NCI-H1417 treated with DMSO at 0.1 percent for 48 hours (cell line): ENCODE measurements at places on chromosomes 3 and 15.

GRCh38 chr3:128784232-128784631, 58.2 kb downstream of the RAB7A start:
- DNase-seq, result no peak

DNA sequence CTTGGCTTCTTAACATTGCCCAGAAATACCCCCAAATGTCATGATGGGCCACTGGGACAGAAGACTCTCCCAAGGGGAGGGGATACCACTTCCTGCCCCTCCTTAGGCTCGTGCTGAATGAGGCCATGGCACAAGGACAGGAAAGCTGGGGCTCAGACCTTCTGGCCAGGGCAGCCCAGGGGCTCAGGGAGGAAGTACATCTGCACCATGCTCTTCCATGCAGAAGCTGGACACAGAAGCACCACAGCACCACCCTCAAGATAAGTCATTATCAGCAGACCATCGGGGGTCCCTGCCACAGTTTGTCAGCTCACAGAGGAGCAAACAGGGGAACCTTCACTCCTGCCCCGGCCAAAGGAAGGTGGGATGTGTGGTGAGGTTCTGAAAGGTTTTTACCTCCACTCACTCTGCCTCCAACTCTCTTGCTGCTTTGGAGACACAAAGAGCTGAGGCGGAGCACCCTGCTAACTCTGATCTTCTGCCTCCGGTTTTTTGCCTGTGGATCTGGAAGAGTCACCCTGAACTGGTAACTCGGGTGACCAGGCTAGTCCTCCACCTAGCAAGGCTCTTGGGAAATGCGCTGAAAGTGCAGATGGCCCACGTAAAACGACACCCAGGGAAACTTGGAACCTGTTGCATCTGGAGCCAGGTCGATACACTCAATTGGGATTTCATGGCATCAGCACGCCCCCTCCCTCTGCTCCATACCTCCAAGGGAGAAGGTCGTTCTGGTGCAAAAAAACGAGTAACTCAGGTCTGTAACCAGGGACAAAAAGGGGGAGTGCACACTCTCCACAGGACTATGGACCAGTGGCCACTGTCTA, 8.3 kb downstream of the BMF start:
- DNase-seq, result no peak

- no peak for DNase-seq
Observed at GRCh38 chr3:159130108-159130507, 328.3 kb downstream of the MFSD1 start.

- no peak for DNase-seq
Observed at GRCh38 chr3:15666277-15666676, 64.7 kb downstream of the BTD start.

DNA sequence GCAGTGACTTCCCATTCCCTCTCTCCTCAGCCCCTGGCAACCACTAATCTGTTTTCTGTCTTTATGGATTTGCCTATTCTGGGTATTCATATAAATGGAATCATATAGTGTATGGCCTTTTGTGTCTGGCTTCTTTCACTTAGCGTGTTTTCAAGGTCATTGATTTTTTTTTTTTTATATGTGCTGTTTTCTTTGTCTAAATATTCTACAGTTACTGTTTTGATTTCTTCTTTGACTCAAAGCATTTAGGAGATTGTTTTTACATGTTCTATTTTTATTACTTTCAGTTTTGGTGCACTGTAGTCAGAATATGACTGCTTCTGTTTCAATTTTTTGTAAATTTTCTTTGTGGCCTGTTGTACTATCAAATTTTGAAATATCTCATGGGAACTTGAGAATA, 71.9 kb upstream of the RNU6-1 start:
- DNase-seq, result no peak

GRCh38 chr3:177300842-177301241, 103.6 kb upstream of the TBL1XR1 start:
- DNase-seq, result no peak

- DNase-seq, result no peak
Observed at GRCh38 chr15:83398626-83399025, 48.5 kb upstream of the SH3GL3 start.

DNA sequence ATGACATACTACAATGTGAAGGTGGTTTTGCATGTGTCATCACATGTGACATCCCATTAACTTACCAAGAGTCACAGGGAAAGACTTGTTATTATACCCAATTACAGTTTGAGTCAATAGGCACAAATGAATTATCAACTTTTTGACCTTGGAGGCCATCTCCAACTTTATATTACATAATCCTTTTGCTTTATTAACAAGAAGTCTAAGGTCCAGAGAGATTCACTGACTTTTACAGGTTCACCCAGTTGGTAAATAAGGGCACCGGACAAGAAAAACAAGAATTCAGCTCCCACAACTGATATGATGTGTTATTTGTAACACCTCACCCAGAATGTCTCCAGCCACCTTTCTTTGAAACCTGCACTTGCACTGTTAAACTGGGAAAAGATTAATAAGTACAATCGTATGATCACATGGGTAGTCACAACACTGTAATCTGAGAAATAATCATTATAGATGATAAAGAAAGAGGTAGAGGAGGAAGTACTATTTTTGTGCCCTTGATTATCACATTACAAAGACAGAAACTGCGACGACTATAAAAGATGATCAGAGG, 928.9 kb downstream of the FHIT start:
- DNase-seq, result no peak

DNA sequence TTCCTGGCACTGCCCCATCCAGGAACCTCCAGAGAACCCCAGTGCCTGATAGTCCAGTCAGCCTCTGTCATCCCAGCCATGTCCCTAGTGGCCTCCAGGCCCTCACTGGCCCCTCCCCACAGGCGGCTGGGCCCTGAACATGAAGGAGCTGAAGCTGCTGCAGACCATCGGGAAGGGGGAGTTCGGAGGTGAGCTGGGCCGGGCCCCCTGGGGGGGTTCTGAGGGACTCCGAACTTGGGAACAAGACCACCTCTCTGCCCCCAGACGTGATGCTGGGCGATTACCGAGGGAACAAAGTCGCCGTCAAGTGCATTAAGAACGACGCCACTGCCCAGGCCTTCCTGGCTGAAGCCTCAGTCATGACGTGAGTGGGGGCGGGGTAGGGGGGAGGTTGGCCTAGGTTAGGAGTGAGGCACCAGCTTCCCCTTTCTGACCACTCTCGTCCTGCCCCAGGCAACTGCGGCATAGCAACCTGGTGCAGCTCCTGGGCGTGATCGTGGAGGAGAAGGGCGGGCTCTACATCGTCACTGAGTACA, 12.0 kb upstream of the LMAN1L start:
- no peak for DNase-seq

DNA sequence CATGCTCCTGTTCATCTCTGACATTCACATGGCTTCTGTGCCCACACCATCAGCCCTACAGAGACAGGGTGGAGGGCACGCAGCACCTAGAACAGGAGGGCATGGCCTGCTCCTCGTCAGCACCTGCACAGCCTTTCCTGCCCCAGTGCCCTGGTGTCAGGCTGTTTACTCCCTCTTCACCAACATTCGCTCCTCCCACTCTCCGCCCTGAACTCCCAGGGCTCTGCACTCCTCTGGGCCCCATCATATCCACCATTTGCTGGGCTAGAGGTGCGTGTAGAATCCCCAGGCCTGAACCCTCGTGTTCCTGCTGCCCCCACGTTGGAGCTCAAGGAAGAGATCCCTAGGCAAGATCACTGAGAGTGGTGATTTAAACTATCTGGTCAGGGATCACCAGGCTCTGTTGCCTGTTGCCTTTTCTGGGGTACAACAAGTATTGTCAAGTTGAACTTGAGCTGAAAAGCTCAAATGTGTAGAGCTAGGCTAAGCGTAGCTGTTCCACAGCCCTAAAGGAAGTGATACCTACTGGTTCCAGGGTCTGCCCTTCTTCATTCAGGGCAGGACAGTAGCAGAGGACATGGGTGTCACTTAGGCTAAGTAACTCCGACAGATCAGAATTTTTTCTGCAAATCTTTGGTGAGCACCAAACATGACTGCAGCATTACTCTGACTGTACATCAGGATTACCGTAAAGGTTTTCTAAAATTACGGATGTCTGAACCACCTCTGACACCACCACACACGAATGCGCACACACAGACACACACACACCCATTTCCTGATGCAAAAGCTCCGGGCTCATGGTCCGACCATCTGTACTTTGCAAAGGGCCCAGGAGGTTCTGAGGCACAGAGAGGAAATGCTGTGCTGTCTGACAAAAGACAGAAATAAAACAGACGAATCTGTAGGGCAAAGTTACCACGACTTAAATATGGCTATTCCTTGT, 43.7 kb upstream of the GNB5 start:
- DNase-seq, result no peak

- DNase-seq, result no peak
Observed at GRCh38 chr3:52330194-52330805, 14.2 kb downstream of the DNAH1 start.

- DNase-seq, result no peak
Observed at GRCh38 chr3:133380481-133381225, 19.2 kb upstream of the BFSP2 start.

- DNase-seq, result no peak
Observed at GRCh38 chr15:25224396-25224795, 214.4 kb downstream of the UBE3A start.

- DNase-seq, result no peak
Observed at GRCh38 chr3:173902401-173902800, 504.9 kb downstream of the NLGN1 start.

DNA sequence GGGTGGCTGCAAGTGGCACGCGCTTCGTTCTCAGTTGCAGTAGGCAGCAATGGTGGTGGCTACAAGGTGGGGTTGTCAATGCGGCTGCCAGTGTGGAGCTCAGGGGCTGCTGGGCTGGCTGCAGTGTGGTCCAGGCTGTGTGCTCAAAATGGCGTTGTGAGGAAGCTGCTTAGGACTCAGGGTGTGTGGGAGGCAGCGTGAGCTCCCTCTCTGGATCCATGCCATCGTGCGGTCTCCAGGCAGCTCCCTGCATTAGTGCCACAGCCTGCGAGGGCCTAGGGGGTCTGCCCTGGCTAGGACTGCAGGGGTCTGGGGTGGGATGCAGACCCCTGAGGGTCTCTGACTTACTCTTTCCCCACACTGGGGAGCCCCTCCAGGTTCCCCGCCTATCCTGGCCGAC, 397.2 kb downstream of the OCA2 start:
- DNase-seq, result no peak

DNA sequence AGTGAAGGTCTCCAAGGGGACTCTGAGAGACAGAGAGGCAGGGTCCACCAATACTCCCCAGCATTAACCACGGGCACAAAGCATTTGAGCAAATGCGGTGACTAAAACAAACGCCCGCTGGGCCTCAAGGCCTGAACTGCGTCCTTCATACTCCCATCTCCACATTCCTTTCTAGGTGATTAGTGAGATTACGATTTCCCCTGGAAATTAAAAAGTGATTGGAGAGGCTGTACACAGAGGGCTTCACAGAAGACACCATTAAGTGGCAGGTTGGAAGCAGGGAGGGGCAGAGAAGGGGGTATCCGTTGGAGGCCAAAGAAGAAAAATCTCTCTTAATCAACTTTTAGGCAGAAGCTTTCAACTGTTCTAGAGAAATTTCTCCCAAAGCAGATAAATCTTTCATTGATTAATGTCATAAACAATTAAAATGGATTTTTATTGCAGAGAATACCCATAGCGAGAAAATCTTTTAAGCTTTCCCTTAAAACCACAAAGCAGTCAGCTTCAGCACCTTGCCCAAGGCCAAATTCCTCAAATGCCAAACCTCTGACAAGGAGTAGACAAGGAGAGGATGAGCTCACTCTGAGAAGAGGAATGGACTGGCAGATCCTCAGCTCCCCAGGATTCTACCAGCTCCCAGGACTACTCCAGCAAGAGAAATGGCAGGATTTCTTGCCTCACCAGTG, 38.2 kb downstream of the MB21D2 start:
- no peak for DNase-seq

DNA sequence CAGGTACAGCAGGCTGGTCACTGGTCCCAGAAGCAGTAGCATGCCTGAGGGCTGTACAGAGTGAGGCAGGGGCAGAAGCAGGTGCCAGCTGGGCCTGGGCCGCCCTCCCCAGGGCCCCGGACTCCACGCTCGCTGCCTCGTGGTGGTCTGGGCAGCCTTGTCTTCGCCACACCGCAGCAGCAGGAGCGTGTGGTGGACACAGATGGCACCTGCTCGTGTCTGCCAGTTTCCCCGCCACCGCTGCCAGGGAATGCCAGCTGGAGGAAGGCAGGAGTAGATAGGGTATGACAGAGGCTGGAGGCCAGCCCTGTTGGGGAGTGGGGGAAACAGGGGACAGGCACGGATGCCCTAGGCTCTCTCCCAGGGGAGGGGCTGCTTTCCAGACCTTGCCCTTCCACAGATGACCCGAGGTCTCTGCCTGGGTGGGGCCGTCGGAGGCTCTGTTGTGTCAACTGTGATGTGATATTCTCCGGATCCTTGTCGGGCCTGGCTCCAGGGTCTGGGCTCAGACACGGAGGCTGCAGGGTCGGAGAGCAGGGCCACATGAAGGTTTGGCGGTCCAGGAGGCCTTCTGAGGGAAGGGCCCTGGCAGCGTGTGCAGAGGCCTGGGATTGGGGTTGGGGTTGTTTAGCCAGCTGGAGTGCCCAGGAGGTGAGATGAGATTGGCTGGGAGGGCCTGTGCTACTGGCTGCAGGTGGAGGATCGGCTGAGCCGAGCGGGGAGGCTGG, 33.6 kb downstream of the GOLGA6L10 start:
- no peak for DNase-seq

- DNase-seq, result no peak
Observed at GRCh38 chr3:171778493-171778892, 31.8 kb downstream of the PLD1 start.

- no peak for DNase-seq
Observed at GRCh38 chr3:144106970-144107369, 135.3 kb downstream of the DIPK2A start.
